Cerebellum (tissue), 4 donors: ENCODE measurements at places on chromosomes 11 and 22.

GRCh38 chr11:134361661-134362060 is 29.9 kb downstream of the GLB1L2 start:
- no peak for DNase-seq

DNA sequence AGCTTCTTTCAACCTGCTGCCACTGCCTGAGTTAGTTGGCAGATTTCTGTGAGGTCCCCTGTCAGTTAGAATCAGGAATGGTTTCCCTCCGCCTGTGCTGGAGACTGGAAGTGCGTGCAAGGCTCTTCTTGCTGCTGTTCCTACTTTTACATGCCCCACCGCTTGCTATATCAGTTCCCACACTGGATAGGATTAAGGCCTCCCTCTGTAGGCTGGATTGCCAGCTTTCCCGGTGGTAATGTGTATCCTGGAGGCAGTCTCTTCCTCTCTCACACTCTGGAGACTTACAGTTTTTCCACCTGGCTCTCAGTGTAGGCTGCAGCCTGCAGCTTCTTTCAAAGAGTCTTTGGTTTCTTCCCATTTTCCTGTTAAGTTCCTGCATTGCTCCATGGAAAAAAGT is 66.5 kb downstream of the ARHGAP42 start:
- DNase-seq, result no peak

DNA sequence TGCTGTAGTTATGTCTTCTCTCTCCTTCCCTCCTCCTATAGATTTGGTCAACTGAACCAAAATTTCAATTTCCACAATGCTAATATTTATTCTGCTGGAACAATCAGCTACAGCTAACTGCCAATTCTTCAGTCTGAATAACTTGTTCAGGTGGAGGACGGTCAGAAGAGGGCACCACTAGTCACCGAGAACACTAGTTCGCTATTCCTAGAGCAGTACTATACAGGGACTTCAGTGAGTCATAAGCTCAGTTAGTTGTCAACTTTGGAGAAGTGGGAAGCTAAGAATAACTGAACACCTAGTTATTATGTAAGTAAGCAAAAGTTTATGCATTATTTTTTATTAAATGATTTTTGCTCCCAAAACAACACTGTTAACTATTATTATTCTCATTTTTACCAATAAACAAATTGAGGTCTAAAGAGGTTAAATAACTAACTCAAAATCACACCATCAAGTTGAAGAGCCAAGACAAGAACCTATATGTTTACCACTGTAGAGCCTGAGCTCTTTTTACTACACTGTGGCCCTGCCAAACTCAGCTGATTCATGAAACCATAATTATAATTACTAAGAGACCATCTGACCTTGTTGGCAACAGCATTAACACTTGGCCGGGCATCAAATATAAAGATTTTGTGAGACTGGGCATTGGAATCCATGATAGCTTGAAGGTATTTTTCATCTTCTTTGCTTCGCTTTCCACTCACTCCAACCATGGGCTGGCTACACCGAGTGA is 59.0 kb downstream of the CEP57 start:
- peak; percentile 23 for DNase-seq

- DNase-seq, result no peak
These were observed 153.9 kb downstream of the TEAD1 start for GRCh38 chr11:12827929-12828812.

- DNase-seq, result no peak
These were observed 5.4 kb upstream of the FTH1 start for GRCh38 chr11:61972672-61973475.

- no peak for DNase-seq
These were observed 1.2 kb downstream of the TSPO start for GRCh38 chr22:43152357-43153071.

DNA sequence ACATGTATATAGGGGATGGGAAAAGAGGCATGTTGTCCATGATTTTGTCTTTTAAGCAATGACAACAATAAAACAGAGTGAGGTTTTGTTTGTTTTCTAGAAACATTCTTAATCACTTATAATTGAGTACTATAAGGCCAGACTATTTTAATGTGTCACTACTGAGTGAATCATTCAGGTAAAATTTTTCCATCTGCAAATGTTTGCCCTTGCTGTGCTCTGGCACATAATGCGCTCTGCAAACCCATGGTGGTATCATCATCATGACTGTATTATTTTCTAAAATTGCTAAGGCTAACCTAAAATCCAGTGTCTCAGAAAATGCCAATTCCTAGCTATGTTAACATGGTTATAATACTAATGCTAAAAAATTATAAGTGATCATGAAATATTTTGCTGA is 261.2 kb downstream of the CADM1 start:
- peak; percentile 34 for DNase-seq

- DNase-seq, result no peak
These were observed 136.1 kb downstream of the DCDC1 start for GRCh38 chr11:31233425-31233824.

DNA sequence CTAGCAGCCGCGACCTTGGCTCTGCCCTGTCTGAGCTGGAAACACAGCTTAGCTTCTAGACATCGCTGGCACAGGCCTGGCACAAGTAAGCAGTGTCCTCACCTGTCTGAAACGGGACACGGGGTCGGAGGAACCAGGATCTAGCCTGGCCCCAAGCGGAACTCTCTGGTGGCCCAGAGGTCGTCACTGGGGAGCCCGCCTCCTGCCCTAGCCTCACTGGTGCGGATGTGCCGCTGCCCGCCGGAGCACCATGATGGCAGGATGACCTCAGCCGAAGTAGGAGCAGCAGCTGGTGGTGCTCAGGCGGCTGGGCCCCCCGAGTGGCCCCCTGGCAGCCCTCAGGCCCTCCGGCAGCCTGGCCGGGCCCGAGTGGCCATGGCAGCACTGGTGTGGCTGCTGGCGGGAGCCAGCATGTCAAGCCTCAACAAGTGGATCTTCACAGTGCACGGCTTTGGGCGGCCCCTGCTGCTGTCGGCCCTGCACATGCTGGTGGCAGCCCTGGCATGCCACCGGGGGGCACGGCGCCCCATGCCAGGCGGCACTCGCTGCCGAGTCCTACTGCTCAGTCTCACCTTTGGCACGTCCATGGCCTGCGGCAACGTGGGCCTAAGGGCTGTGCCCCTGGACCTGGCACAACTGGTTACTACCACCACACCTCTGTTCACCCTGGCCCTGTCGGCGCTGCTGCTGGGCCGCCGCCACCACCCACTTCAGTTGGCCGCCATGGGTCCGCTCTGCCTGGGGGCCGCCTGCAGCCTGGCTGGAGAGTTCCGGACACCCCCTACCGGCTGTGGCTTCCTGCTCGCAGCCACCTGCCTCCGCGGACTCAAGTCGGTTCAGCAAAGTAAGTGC is 871 bp downstream of the SLC35E4 start:
- DNase-seq, result peak; percentile 27

DNA sequence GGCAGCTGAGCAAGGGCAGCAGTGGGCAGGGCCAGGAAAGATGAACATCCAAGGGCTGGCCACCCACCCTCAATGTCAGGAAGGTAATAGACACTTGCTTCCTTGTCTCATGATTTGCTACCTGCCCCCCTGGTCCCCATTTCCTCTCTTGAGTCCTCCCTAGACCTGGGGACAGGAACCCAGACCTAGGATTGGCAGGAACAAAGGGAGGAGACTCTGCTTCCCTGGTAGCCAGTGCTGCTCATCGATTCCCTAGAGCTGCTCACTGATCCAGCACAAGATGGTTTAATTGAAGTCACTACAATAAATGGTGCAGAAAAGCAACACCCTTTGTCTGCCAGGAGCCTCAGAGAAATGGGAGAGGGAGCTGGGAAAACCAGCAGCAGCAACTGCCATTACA is 67.8 kb upstream of the CHST1 start:
- DNase-seq, result no peak

GRCh38 chr11:110830747-110831146 is 118.5 kb upstream of the ARHGAP20 start:
- no peak for DNase-seq

DNA sequence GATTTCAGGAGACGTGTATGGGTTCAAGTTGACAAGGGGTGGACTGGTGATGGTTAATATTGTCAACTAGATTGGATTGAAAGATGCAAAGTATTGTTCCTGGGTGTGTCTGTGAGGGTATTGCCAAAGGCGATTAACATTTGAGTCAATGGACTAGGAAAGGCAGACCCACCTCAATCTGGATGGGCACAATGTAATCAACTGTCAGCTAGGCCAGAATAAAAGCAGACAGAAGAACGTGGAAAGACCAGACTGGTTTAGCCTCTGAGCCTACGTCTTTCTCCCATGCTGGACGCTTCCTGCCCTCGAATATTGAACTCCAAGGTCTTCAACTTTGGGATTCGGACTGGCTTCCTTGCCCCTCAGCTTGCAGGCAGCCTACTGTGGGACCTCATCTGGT is 1.7 kb upstream of the YPEL4 start:
- DNase-seq, result no peak

GRCh38 chr11:58958500-58958899 is 19.2 kb downstream of the GLYATL1 start:
- DNase-seq, result no peak

- DNase-seq, result peak; percentile 23
These were observed 140.4 kb upstream of the TBCEL start for GRCh38 chr11:120883404-120884080.

DNA sequence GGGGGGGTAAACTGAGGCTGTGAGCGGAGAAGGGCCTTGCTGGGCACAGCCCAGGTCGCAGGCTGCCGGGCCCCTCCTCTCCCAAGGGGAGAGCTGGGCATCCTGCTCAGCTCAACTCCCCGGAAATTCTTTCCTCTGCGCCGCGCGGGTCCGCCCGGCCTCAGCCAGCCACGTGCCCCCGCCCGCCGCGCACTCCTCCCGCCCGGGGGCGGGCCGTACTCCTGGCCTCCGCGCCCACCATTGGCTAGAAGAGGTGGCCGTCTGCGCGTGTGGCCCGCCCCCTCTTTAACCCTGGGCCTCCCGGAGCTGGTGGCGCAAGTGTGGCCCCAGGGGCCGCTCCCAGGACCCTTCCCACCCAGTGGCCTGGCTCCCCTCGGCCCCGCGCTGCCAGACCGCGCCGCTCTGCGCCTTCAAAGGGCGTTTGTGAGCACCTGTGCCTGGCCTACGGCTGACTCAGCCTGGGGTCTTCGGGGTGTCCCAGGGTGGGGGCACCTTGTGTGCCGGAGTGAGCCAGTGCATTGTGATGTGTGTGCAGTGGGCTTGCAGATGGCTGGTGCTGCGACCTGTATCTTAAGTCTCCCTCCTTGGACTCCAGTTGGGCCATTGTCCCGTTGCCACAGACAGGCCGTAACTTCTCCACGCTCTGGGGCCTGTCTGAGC is 2.0 kb downstream of the MRGPRF start:
- peak; percentile 92 for DNase-seq

- DNase-seq, result no peak
These were observed 196.4 kb downstream of the LARGE1 start for GRCh38 chr22:33723915-33724314.

DNA sequence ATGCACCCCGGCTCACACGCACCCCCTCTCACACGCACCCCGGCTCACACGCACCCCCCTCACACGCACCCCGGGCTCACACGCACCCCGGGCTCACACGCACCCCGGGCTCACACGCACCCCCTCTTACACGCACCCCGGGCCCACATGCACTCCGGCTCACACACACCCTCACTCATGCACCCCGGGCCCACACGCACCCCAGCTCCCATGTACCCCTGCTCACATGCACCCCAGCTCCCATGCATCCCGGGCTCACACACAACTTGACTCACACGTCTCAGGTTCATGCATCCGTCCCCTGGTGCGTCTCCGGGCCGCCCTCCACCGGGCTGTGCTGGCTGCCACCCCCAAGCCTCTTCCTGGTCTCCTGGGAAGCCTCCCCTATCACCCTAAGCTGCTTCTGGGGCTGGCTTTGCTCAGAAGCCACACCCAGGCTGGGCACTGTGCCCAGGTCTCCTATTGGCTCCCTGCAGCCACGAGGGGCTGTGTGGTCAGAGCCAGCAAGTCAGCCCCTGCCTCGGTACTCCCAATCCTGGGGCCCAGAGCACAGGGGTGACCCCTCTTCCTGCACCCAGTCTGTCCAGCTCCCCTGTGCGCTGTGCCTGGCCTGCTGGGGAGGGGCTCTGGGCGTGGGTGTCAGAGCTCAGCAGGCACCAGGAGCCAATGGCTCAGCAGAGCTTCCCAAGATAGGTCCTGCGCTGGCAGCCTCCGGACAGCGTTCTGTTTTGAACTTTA is 16.9 kb downstream of the TSPAN4 start:
- DNase-seq, result peak; percentile 97
